ENCODE measurements at places on chromosomes 3 and 15.

DNA sequence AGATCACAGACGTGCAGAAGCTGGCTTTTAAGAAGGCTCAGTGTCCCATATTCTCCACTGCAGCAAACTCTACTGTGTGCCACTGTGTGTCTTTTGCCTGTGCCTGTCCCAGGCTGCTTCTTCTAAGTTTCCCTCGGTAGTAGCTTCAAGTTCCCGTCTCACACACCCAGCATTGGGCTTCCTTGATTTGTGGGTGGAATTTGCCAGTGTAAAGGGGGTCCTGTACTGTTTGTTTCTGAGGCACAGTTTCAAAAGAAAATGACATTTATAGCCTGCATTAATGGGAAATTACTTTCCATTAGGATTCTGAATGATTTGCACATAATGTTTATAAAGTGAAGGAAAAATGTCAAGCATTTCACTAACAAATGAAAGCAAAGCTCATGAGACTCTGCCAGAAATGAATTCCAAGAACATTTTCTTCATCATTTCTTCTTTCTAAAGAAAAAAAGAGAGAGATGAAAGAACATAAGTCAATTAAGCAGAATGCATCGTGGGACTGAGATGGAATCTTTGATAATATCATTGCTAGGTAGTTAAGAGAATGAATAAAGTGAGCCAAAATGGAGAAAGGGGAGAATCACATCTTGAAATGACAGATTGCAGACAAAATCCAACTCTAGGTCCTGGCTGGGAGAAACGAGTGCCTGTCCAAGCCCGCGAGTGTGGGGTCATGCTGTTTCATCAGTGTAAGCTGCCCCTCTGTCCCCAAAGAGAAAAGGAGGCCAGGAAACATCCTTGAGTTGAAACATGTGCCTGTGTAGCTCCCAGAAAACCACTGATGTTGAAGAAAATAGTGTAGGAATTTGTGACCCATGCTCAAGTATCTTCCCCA, 48.6 kb upstream of the ADAMTSL3 start:
- DNase-seq: peak; percentile 2

DNA sequence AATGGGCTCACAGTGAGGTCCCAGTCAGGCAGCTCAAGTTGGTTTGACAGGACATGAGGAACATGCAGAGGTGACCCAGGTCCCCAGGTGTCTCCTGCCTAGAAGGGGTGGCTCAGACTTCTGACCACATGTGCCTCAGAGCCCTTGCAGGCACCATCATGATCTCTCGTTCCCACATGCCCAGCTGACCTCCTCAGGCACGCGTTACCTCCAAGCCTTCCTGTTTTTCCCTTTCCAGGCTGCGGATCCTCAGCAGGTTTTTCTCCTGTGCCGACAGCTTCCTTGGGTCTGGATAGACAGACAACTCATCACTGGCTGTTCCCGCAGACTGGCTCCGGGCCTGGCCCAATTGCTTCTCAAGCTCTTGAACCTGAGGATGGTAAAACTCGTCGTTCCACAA, 30.4 kb downstream of the CCDC13 start:
- DNase-seq: no peak

- DNase-seq: peak; percentile 92
Measured at GRCh38 chr15:35439291-35439690, 106.7 kb downstream of the DPH6 start.

- no peak for DNase-seq
Measured at GRCh38 chr3:192220915-192221314, 506.4 kb downstream of the FGF12 start.

DNA sequence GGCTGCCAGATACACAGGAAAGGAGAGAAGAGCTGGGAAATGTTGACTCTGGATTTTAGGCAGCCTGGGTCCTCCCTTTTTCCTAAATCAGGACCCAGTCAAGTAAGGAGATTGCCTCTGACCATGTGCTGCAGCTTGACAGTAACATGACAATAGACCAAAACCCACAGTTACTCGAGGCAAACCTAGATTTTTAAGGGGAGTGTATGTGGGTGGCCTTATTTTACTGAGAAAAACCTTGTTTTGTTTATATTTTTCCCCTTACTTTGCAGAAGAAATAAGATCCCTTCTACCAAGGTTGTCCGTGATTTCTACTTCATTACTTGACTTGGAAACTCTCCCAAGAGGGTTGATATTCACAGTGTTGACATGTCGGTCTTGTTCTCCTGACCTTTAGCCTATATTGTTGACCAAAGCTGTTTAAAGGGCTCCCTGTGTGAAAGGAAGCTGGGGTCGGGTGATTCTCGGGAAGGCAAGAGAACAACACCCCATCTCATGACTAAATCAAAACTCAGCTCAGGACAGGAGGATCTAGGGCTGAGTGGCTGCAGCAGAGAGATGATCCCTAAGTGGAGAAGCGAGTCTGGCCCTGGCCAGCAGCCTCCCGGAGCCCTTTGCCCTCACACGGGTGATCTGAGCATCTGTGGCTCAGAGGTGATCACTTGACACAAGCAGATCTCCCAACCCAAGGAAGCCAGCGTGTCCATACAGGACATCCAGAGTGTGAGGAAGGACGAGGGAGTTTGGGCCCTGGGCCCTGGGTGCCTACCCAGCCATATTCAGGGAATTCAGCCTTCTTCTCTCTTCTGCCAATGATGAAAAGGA, 31.0 kb upstream of the SLCO2A1 start:
- no peak for DNase-seq

GRCh38 chr15:40443255-40443654, 2.5 kb downstream of the BAHD1 start:
- DNase-seq: no peak

- no peak for DNase-seq
Measured at GRCh38 chr15:79900087-79900486, 3.3 kb upstream of the MTHFS start.

GRCh38 chr3:171385086-171385485, 75.1 kb downstream of the TNIK start:
- DNase-seq: no peak

DNA sequence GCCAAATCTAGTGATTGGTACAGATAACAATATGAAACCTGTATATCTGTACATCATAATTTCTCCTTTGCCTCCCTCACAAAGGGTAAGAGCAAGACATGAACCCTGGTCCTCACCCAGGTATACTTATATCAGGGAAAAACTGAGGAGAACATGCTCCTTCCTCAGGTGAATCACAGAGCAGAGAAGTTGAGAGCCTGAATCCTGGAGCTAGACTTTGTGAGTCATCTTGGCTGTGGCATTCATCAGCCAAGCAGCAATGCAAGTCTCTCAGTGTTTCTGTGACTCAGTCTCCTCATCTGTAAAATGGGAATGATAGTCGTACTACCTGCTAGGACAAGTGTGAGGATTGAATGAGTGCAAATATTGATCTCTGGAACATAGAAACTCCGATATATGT, 165.7 kb upstream of the ADAMTS9 start:
- DNase-seq: no peak

DNA sequence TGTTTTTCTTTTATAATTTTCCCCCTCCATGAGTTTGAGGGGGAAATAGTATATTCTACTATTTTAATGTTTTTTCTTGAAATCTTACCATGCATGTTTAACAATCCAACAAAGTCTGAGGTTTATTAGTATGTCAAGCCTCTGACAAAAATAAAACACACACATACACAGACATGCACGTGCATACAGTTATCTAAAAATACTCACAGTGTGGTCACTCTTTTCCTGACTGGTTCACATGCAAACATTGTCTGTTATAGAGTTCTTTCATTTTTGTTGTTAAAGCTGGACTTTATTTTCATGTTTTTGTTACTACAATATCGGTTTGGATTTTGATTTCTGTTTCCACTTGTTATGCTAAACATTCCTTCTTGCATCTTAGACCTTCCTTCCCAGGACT, 236.6 kb downstream of the MFSD1 start:
- no peak for DNase-seq

DNA sequence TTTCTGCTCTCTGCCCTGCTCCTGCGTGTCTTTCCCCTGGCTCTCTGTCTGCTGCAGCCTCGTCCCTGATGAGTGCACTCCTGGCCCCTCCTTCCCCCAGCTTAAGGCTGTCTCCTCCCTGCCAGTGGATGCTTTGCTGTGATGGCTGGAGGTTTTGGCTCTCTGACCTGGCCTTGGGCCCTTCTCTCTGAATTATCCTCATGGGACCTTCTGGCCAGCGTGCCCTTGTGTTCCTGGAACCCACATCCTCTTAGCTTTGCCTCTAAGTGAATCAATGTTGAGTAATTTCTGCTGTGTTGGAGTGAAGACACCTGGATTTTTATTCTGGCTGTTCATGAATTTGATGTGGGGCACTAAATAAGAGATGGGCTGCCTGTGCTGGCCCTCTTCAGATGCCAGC, 9.8 kb upstream of the TNFAIP8L3 start:
- DNase-seq: peak; percentile 88

GRCh38 chr3:102449341-102449740, 14.5 kb downstream of the ZPLD1 start:
- no peak for DNase-seq

GRCh38 chr3:119637679-119638477, 22.5 kb downstream of the POPDC2 start:
- peak; percentile 90 for DNase-seq

DNA sequence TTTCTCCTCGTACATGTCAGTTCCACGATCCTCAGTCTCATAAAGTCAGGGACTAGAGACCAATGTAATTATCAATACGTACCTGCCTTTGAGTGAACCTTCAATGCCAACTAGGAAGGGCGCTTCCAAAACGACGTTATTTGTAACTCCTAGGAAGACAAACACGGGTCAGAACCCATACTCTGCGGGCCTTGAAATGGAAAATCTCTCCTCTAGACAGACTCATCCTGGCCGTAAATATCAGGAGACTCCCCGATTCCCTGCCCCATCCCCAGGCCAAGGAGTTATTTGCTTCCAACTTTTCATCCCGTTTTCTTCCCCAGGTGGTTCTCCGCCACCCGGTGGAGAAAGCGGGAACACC, 578 bp downstream of the OIP5 start:
- DNase-seq: peak; percentile 49

DNA sequence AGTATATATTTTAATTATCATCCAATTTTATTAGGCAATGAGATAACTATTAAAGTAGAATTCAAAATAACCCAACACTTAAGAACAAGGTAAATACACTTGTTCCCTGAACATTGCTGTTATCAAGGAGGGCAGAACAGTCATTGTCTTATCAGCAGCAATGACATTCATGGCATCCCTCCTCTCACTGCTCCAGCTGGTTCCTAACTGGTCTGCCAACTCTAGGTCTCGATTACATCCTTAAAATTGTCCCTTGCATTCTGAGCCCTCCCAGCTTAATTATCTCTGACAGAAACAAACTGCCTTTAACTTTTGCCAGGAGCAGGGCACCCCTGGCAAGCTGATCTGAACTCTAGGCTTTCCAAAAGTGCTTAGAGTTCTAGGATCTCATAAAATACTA, 14.0 kb upstream of the DYNC1LI1 start:
- DNase-seq: no peak

- DNase-seq: no peak
Measured at GRCh38 chr3:88150371-88150770, 612 bp downstream of the C3orf38 start.

- peak; percentile 73 for DNase-seq
Measured at GRCh38 chr3:150346981-150347863, 60.9 kb upstream of the TSC22D2 start.

DNA sequence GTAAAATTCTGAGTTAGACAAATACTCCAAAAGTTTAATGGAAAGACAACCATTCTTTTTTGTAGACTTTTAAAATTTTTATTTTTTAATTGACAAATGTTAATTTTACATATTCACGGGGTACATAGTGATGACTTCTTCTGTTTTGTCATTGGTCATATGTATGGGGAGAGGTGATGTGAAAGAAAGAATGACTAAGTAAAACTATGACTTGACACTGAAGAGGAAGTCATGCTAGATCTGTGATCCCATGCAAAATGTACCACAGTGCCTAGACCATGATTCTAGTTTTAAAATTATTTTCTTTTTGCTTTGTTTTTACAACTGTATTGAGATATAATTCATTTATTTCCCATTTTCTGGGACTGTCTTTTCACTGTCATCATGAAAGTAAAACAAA, 281.6 kb downstream of the MBNL1 start:
- DNase-seq: no peak

- no peak for DNase-seq
Measured at GRCh38 chr3:105722943-105723556, 145.8 kb downstream of the CBLB start.

DNA sequence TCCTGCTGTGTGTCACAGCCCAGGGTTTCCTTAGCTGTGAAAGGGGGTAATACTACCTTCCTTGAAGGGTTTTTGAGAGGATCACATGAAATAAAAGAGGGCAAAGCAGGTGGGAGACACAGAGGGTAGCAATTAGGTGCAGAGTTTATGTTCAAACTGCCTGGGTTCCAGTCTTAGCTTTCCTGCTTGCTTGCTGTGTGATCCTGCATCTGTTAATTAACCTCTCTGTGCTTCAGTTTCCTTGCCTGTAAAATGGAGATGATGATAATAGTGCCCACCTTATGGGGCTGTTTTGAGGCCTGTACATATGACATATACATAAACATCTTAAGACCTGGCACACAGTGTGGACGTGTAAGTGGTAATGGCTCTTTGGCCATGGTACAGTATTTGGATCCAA, 35.0 kb downstream of the SPSB4 start:
- DNase-seq: no peak

DNA sequence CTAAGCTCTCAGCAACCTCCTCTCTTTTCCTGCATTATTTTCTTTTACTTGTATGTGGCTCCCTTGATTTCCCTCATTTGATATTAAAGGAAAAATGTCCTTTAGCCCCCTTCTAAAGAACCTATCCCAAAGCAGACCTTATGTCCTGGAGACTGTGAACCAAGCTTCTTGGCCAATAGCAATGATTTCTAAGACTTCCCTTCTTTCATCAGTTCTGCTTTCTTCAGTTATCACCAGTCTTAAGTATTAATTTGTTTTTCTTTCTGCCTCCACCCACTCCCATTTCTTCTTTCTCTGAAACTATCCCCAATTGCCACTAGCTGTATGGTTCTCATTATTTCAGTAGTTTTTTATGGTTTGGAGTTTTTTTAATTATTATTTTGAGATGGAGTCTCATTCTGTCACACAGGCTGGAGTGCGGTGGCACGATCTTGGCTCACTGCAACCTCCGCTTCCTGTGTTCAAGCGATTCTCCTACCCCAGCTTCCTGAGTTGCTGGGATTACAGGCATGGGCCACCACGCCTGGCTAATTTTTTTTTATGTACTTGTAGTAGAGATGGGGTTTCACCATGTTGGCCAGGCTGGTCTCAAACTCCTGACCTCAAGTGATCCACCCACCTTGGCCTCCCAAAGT, 12.1 kb downstream of the TMOD3 start:
- DNase-seq: no peak

DNA sequence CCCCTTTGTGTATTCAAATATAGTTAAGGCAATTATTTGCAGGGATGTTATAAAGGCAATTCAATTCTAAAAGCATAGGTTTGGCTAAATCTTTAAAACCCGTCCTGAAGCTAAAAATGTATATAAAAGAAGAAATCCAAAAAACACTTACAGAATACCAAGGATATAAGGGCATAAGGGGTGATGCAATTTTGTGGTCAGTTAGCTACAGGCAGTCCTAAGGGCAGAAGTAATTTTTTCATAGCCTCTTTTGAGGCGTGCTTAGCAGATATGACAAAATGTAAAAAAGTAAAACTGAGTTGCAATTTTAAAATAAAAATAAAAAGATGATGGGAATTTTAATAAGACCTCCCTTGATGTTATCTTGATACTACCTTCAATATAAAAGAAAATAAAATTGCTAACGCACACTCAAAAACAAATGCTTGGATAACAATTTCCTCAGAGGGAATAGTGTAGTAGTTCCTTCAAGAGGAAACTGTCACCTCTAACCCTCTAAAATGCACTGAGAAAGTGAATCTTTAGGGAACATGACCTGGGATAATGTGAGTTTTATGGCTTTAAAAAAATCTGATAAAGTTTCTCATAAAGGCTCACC, 104.2 kb downstream of the MYH15 start:
- DNase-seq: peak; percentile 46
